ENCODE measurements at places on chromosomes 11 and 22.

DNA sequence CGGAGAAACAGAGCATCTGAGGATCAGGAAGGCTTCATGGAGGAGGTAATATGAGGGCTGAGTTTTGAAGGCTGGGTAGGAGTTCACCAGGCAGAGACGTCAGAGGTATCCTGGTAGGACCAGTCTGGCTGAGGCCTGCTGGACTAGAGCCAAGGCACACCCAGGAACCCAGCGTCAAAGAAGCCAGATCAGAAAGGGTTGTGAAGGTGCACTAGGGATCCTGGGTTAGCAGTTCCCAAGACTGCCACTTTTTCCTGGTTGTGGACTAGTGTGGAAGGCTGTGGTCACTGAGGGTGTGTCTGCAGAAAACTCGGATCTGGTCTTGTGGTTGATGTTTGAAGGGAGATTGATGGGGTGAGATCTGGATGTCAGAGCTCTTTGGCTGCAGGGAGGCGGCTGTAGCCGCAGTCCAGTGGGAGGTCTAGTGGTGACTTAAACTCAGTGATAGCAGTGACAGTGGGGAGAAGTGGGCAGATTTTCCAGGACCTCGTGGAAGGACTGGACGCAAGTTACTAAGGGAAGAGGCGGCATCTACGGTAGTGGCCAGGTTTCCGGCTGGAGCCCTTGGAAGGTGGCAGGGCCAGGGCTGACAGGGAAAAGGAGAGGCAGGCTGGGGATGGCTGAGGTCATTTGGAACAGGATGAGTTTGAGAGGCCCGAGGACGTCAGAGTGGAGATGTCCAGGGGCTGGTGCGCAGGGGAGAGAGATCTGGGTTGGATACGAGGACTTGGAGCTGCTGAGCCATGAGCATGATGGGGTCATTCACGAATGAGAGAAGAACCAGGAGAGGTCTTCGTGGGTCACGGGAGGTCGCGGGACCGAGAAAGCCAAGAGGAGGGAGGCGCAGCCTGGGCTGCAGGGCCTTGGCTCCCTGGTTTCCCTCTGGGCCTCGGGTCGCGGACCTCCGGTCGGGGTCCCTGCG, 10.9 kb downstream of the RELA start:
- no peak for DNase-seq

GRCh38 chr22:24518771-24519485, 23.8 kb downstream of the UPB1 start:
- no peak for DNase-seq

- no peak for DNase-seq
Measured at GRCh38 chr11:40134820-40135570, 1324.5 kb downstream of the LRRC4C start.

DNA sequence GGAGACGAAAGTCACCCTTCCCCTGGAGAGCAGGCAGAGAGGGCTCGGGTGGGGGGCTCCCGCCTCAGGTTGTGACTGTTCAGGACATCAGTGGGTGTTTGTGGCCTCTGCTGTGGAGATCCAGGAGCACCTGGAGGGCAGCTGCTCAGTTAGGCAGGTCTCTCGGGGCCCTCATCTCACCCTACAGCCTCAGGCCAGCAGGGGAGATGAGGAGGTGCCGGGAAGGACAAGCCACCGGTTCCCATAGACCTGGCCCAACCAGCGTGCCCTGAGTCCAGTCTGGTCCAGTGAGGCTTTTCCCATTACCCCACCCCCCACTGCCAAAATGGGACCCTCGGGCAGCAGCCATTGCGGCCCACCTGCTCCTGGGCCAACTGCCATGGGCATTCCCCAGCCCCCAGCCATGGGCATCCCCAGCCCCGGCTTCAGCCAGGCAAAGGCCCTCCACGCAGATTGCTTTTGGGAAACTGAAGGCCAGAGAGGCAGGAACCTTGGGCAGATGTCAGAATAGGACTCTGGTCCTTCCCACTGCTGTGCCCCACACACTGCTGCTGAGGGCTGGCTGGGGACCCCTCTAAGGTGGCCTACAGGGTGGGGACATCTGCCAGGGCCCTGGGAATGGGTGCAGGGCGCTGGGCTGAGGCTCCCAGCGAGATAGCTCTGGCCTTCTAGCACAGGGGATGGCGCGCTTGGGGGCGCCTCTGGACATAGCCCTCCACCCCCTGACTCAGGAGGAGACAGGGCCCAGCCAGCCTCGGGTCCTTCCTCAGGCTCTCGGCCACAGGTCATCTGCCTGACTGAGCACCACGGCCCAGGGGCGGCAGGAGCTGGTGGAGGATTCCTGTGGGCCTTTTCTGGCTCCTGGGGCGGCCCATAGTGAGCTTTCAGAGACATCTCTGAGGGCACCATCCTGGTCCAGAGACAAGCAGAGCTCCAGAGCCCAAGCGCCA, 4.8 kb downstream of the PIM3 start:
- DNase-seq: peak; percentile 51

GRCh38 chr11:94544646-94545263, 1.0 kb downstream of the FUT4 start:
- DNase-seq: peak; percentile 75

GRCh38 chr11:10295064-10295901, 1.3 kb upstream of the SBF2 start:
- no peak for DNase-seq

DNA sequence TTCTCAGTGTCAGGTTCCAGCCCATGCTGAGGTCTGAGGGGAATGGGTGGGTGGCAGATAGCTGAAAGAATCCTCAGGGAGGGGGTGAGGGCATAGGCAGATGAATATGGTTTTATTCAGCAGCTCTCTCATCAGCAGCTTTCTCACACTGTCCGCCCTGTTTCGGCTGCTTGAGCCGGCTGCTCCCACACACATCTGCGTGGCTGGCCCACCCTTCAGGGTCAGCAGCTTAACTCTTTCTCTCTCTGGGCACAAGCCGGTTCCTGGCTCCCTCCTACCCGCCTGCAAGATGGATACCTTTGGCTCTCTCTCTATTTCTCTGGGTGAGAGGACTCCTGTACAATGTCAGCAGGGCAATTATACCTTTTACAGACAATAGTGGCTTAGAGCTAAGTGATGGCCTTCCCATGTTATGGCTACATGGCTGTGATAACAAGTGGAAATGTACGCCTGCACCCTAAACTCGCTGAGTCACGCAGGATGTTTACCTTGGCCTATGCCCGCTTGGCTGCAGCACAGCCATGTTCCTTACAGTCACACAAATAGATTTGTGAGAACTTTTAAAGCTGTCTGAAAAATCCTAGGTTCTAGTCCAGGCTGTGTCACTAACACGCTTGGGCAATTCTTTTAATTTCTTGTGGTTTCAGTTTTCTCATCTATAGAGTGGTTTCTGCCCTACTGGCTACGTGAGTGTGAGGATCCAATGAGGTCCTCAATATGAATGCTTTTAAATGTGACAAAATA, 4.1 kb downstream of the MMP20 start:
- DNase-seq: no peak

GRCh38 chr11:3660960-3661359, 10.2 kb downstream of the CHRNA10 start:
- no peak for DNase-seq

GRCh38 chr11:32262367-32262766, 171.5 kb downstream of the RCN1 start:
- no peak for DNase-seq

DNA sequence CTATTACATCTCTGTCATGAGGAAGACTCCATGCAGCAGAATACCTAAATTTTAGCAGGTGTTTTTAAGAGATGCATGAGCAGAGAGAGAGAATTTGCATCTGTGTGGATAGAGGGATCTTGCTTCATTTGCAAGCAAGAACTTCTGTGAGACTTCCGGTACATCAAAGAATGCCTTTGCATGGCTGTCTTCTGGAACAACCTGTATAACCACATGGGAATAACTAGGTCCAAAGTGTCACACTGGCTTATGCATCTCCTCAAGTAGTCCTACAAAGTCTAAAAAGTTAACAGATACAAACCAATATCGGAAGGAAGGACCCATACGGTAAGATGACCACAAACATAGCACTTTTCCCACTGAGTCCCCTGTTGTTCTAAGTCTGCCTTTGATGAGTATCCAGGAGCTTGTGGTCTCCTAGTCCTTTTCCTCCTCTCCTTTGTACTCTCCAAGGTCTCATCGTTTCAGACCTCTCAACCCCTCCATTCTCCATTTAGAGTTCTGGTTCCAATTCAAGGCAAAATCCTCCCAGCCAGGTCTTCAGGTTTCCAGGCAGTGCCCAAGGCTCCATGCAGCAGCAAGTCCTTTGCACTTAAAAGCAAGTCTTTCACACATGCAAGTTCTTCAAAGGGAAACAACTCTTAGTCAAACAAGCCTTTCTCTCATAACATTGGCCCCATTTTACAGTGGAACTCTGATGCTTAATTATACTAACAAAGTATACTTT, 581.7 kb upstream of the ARHGAP42 start:
- no peak for DNase-seq

DNA sequence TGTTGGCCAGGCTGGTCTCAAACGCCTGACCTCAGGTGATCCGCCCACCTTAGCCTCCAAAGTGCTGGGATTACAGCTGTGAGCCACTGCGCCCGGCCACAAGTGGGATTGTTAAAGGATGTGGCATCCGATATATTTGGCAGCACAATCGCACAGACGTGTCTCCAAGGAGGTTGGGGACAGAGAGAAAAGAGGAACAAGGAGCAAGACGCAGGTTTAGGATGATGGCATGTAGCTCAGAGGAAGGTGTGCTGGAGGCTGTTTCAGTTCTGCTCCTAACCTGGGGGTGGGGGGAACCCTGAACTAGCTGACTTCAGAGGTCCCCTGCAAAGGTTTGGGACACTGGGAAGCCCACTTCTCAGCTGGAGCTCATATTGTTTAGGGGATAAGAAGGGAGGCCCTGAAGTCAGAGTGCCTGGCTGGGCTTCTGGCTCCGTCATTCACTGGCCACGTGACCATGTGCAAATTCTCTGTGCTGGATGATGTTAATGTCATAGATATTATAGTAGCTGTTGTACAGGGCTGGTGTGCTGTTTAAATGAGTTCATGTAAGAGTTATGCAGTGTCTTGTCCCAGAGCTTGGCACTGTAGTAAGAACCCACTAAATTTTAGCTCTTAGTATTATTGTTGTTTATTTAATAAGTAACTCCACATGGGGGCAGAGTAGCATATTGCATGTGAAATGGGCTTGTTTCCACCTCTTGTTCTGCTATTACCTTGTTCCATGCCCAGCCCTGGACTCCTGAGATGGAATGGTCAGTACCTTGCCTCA, 129.7 kb downstream of the ST3GAL4 start:
- no peak for DNase-seq

DNA sequence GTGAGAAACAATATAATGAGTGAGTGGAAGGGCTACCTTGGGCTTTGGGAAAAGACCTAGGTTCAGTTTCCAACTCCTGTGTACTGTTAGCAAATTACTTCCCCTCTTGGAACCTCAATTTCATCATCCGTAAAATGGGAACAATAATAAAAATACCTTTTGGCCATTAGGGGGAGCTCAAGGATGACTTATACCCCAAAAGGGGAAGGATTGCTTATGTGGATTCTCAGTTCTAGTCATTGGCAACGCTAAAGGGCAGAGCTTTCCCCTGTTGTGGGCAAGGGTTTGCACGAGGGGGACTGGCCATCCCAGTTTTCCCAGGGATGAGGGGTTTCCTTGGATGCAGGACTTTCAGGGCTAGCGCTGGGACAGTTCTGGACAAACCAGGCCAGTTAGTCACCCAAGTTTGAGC, 3.1 kb upstream of the COMMD9 start:
- DNase-seq: no peak

GRCh38 chr11:28529540-28530410, 421.6 kb downstream of the METTL15 start:
- no peak for DNase-seq

GRCh38 chr11:132408877-132409276, 1038.5 kb downstream of the NTM start:
- no peak for DNase-seq

DNA sequence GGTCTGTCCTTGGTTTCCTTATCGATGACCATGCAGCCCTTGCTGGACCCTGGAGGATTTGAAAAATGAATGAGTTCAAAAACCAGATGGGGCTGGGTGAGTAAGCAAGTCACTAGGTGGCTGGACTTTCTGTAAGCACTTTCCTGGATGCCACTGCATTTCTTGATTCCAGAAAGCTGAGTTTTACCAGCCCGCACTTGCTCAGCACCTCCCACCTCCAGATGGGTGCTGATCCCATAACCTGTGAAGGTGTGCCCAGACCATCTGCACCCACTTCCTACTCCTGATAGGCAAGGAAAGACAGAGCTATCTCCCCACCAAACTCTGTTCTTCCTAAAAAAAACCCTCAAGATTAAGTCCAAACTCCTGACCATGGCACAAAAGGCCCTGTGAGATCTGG, 21.1 kb downstream of the ASCC2 start:
- no peak for DNase-seq

- no peak for DNase-seq
Measured at GRCh38 chr22:31243339-31244045, 31.4 kb downstream of the LIMK2 start.

DNA sequence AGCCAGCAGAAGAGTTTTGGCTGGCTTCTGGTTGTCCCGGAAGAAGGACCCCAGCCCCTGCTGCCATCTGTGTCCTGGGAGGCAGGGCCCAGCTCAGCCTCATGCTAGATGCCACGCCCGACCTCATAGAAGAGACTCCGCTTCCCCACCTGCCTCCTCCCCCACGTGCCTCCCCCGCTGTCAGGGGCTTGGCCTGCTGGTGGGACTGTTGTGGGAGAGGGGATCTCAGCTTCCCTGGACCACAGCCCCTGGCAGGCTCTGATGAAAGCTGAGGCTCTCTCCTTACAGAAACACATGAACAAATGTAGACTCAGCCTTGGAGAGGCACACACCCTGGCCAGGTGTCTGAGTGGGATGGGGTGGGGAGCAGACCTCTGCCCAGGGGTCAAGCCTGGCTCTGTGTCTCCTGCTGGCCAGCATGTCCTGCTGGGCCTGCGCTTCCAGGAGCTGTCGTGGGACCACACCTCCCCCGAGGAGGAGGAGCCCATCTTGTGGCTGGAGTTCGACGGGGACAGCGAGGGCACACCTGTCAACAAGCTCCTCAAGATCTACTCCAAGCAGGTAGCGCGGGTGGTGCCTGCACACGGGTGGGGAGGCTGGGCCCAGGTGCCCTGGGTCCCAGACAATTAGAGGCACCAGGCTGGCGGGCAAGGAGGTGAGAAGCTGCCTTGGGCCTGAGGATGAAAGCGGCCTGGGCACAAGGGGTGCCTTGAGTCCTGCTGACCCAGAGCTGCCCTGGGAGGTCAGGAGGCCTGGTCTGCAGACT, 14.1 kb downstream of the FRMD8 start:
- DNase-seq: no peak

DNA sequence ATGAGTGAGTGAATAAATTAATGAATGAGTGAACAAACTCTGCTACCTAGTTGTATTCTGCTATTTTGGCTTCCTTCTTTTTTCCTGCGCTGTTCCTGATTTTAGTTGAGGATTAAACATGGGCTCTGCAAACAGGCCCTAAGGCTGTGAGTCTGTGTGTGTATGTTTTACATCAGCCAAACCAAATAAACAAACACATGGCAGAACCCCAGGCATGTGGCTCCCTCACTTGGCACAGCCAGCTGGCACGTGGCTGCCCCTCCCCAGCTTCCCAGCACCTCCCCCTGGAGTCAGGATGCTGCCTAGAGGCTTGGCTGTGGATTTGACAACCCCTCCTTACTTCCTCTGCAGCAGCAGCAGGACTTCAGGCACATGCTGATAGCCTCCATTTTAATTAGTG, 593.2 kb downstream of the INSC start:
- no peak for DNase-seq
